Neural crest cell (in vitro differentiated cells): ENCODE measurements at places on chromosomes 6 and 20. TPM values are rescaled to one million over a fixed set of nuclear protein-coding genes. Genes with fewer than 3 reads are reported as not detected.

Gene SLC17A3
- total RNA-seq: not detected in 2 replicates

DNA sequence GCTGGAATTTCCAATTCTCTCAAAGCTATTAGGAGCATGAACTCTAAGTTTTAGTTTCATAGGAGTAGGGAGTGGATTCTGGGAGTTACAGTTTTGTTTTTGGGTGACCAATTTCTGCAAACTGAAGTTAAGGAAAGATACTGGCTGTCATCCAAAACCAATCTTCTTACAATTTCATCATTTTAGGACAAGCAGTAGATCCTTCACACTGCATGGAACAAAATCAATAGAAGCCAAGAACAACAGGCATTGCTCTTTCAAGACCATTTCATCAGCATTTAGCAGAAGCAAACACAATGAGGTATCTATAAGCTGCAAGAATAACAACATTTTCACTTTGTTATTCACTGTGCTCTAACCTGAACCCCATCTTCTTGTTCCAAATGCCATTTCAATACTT is 173.0 kb downstream of the GMDS start:
- DNase-seq: no peak

- no peak for DNase-seq
Measured at GRCh38 chr6:135920689-135921088, 69.2 kb downstream of the PDE7B start.

Gene FAM209B
- total RNA-seq: 0.55 TPM in 1 of 2 replicates, not detected in the other

Gene MED23
- total RNA-seq: 30.0 and 30.5 TPM in 2 replicates

DNA sequence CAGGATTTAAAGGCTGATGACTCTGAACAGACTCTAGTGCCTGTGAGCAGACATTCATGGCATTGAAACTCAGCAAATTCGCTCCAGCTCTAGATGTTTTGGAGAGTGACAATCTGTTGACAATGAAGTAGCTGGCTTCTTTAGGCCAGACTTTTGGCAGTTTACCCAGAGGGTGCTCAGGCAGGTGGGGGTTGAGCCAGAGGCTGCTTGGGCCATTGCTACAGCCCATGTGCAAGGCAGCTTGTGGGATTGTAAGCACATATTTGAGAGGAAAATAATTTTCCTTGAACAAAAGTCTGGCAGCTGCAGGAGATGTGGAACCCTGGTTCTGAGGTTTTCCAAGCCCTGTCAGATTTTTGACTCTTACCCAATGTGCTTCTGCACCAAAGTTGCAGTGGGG is 311.6 kb downstream of the CDC5L start:
- DNase-seq: no peak

- no peak for DNase-seq
Measured at GRCh38 chr6:77986380-77987034, 333.7 kb downstream of the MEI4 start.

Gene SMOC2
- 0.14 and 0.23 TPM in 2 replicates for total RNA-seq

Gene NKX2-2
- not detected in 2 replicates for total RNA-seq

- no peak for DNase-seq
Measured at GRCh38 chr6:136532030-136532429, 18.2 kb downstream of the MAP7 start.

Gene HMGCLL1
- total RNA-seq: 0.73 and 0.75 TPM in 2 replicates

DNA sequence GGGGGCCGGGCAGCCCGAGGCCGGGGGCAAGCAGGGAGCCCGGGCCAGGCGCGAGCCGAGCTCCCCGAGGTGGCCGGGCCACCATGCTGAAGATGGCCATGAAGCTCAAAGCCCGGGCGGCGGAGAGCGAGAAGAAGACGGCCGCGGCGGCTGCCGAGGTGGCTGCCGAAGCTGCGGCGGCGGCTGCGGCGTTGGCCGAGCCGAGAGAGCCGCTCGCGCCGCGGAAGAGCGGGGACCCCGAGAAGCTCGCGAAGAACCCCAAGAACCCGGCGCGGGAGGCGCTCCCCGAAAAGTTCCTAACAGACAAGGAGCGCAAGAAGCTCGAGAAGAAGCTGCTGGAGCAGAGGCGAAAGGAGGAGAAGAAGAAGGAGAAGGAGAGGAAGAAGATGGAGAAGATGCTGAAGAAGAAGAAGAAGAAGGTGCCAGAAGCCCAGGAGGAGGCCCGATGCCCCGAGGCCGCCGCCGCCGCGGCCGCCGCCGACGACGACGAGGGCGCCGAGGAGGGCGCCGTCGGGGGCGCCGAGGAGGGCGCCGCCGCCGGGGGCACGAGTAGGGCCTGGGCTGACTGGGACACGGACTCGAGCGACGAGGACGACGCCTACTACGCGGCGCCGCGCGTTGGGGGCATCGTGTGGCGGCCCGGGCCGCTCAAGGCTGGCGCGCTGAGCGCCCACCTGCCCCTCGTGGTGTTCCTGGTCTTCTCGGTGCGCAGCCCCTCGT is 37.4 kb downstream of the GNAS start:
- DNase-seq: no peak

DNA sequence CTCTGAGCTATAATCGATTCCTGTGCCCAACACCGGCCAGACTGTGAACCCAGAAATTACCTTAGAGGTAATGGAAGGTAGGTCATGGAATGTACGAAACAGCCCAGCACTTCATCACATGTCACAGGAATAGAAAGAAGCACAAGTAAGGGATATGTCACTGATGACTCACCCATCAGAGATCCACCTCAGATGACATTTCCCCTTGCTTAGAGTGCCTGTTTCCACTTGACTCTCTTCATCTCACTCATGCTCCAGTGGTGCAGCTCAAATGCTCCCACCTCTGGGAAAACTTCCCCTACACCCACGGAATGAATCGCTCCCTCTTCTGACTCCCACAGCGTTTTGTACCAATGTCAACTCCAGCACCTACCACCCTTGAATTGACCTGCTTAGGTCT is 381.6 kb upstream of the CNR1 start:
- DNase-seq: no peak

- DNase-seq: no peak
Measured at GRCh38 chr6:100897671-100898070, 16.5 kb upstream of the ASCC3 start.

DNA sequence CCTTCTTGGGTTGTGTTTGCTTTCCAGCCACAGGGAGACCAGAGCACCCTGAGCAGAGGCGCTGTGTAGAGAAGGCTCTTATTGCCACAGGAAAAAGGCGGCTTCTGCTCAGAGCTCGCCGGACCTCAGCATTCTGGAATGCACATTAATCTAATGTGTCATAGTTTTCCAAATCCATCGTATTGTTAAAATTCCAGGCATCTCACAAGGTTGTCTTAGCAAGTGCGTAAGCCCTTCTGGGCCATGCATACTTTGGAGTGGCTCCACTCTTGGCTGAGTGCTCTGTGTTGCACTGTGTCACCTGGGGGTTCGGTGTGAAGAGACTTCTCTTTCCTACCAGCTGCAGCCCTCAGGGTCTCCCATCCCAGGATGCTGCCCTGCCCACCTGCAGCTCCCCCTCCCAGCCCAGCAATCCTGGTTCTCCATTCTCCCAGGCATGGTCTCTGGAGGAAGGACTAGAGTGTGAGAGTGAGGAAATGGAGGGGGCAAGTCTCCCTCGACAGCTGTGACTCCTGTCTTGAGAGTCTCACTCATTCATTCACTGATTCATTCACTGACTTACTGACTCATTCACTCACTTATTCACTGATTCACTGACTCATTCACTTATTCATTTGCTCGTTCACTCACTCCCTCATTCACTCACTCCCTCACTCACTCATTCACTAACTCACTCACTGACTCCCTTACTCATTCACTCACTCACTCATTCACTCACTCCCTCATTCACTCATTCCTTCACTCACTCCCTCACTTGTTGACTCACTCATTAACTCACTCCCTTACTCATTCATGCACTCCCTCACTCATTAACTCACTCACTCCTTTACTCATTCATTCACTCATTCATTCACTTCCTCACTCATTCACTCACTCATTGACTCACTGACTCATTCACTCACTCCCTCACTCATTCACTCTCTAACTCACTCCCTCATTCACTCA is 83.7 kb upstream of the MPC1 start:
- DNase-seq: no peak

Gene GMPR
- 0.16 TPM in 1 of 2 replicates, not detected in the other for total RNA-seq

Gene LZTS3
- total RNA-seq: 10.8 and 11.0 TPM in 2 replicates

GRCh38 chr20:62088258-62089127 is 22.8 kb upstream of the TAF4 start:
- DNase-seq: no peak

- no peak for DNase-seq
Measured at GRCh38 chr6:160259143-160259425, 463 bp upstream of the SLC22A2 start.

DNA sequence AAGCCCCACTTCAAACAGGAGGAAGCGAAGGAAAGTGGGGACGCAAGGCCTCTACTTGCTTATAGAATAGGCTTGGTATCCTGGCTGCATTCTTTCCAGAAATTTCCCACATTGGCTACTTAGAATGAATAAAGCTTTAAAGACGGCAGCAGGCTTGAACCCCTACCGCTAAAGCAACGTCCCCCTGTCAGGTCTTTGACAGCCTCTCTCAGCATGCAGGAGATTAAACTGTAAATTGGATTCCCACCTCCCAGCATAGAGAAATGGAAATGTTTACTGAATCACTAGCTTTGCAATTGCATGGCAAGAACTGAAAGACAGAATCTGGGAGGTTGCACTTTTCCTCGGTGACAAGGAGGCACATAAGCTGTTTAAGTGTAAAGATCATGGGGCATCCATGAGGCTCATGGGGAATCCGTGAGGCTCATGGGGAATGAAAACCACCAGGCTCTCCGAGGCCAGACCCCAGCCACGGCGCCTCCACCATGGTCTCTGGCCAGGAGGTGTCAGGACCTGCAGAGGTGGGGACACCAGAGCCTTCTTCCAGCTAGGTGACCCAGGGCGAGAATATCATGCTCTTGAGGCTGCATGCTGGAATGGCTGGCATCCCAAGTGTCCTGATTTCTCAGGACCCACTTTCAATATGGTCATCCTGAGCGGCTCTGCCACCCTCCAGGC is 10.3 kb downstream of the LEMD2 start:
- DNase-seq: no peak

- DNase-seq: no peak
Measured at GRCh38 chr6:130788954-130789353, 38.3 kb upstream of the SMLR1 start.

GRCh38 chr6:14696367-14696766 is 549.5 kb upstream of the JARID2 start:
- no peak for DNase-seq
